ENCODE measurements at places on chromosomes 7 and 10. TPM values are rescaled to one million over a fixed set of nuclear protein-coding genes. Genes with fewer than 3 reads are reported as not detected.

GRCh38 chr10:67697724-67698131, 1.7 kb upstream of the CTNNA3 start:
- H3K4me1 ChIP-seq, result no peaks in the 10 kb centered on the region
- H3K27ac ChIP-seq, result no peak overlapping the region
- DNase-seq, result no peak
- no peaks in the 10 kb centered on the region for H3K36me3 ChIP-seq

DNA sequence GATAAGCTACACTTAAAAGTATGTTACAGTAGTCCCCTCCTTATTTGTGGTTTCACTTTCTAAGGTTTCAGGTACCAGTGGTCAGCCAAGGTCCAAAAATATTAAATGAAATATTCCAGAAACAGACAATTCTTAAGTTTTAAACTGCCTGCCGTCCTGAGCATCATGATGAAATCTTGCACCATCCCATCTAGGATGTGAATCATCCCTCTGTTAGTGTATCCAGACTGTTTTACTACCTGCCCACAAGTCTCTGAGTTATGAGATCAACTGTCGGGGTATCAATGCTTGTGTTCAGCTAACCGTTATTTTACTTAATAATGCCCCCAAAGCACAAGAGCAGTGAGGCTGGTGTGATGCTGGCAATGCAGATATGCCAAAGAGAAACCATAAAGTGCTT, 11.4 kb downstream of the KDM7A start:
- H3K4me1 ChIP-seq, result peaks cover 29% of the 10 kb centered on the region
- no peak overlapping the region for H3K27ac ChIP-seq
- no peak overlapping the region for H3K4me3 ChIP-seq
- H3K27me3 ChIP-seq, result no peaks in the 10 kb centered on the region
- H3K36me3 ChIP-seq, result no peaks in the 10 kb centered on the region

CAV1 gene
- total RNA-seq, result 123 TPM

DNA sequence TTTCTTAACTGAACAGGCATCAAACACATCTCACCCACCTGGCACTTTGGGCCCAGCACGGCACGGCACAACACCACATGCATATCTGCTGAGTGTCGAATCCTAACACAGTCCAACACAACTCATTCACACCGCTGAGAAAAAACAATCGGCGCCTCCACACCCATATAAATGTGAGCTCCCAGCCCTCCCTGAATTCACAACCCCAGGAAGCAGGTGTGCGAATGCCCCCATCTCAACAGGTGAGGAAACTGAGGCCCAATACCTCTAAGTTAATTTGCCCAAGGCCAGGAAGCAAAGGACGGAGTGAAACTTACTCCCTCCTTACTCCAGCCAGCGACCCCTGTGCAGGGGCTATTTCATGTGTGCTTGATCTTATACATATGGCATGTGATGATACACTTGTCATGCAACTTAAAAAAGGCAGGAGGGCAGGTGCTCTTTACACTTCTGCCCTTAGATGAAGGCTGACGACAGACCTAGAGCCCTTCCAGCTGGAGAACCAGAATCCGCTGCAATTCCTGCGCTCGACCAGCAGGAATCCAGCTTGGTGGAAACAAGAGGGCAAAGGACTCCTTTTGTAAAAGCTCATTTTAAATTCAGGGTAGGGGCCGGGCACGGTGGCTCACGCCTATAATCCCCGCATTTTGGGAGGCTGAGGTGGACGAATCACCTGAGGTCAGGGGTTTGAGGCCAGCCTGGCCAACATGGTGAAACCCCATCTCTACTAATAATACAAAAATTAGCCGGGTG, 116.0 kb downstream of the LARP4B start:
- H3K36me3 ChIP-seq, result peaks cover 92% of the 10 kb centered on the region
- H3K4me1 ChIP-seq, result no peaks in the 10 kb centered on the region

ADAM22 gene
- total RNA-seq, result 0.53 TPM

ZNF117 gene
- total RNA-seq, result 18.2 TPM

GRCh38 chr10:72953687-72954086, 919 bp downstream of the PLA2G12B start:
- DNase-seq, result no peak
- H3K27me3 ChIP-seq, result peaks cover 3% of the 10 kb centered on the region
- no peaks in the 10 kb centered on the region for H3K4me1 ChIP-seq
- H3K4me3 ChIP-seq, result no peak overlapping the region
- no peak overlapping the region for H3K27ac ChIP-seq
- H3K36me3 ChIP-seq, result no peaks in the 10 kb centered on the region

GRCh38 chr10:21172930-21173801, 276.1 kb upstream of the NEBL start:
- peak; percentile 58 for DNase-seq
- peak overlapping the region; percentile 81 for H3K4me3 ChIP-seq
- peaks cover 32% of the 10 kb centered on the region for H3K4me1 ChIP-seq
- peak overlapping the region; percentile 93 for H3K27ac ChIP-seq

DNA sequence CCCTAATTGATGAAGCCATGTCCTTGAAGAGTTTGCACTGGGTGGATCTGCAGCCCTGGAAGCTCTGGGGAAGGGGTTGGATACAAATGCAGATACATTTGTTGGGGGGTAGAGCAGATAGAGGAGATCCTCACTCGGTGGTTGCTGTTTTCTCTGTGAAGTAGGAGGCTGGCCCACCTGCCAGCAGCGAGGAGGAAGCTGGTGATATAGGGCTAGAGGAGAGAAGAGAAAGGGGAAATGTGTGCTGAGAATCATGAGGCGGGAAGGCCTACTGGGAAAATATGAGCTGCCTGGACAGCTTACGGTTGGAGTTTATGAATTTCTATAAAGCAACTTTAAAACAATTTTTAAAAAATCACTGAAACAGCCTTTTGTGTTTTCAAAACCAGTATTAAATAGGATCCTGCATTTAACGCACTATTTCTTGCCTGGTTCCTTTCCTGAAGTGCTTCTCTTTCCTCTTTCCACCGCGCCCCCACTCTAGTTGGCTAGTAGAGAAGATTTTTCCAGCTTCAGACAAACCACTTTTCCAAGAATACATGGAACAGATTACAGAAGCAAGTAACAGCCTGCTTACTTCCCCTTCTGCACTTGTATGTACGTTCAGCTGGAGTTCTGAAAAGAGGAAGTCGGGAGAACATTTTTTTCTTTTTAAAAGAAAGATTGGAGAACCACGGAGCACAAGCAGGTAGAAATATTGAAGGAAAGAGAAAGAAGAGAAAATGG, 100.6 kb upstream of the GLCCI1 start:
- H3K27me3 ChIP-seq, result no peaks in the 10 kb centered on the region
- H3K4me1 ChIP-seq, result no peaks in the 10 kb centered on the region
- no peak overlapping the region for H3K4me3 ChIP-seq
- no peak for DNase-seq
- H3K27ac ChIP-seq, result no peak overlapping the region

Measured in suprapubic skin (tissue), 4 donors.